ENCODE measurements at places on chromosomes 2 and 18.

DNA sequence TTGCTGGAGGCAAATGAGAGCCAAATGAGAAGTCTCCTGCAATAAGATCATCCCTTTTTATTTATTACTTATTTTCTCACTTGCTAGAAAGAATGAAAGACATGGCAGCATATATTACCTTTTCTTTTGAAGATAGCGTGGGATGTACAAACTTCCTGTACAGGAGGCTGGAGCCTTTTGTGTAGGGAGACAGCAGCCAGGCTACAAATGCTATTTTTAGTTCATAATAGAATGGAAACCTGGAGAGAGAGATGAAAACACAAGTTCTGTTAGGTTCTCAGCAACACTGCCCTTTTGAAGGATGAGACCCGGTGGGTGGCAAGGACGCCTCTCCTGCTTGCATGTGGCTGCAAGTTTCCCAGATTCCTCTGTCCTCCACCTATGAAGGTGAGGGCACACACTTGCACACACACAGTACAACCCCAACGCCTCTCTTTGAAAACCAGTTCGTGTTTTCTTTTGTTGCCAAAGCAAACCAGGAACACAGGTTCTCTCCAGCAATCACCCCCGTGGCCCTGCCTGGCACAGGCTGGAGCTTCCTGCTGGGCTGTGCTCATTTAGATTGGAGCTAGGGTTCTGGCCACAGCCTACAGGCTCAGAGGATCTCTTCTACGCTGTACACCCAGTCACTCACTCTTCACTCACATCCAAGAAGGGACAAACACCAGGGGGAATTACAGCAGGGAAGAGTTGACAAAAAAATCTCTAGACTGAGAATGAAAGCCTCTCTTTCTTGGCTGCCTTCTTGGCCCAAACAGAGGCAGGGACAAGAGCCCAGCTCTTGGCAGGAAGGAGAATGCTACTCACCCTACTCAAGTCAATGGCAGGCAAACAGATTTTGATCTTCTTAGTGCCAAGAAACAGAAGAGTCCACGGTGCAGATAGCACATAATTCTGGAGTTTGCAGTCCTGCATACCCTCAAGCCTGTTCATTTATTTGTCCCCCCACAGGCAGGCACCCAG is 55.6 kb downstream of the MRPL35 start:
- no peak for DNase-seq

GRCh38 chr2:236824836-236825235 is 255.2 kb downstream of the ACKR3 start:
- no peak for DNase-seq

DNA sequence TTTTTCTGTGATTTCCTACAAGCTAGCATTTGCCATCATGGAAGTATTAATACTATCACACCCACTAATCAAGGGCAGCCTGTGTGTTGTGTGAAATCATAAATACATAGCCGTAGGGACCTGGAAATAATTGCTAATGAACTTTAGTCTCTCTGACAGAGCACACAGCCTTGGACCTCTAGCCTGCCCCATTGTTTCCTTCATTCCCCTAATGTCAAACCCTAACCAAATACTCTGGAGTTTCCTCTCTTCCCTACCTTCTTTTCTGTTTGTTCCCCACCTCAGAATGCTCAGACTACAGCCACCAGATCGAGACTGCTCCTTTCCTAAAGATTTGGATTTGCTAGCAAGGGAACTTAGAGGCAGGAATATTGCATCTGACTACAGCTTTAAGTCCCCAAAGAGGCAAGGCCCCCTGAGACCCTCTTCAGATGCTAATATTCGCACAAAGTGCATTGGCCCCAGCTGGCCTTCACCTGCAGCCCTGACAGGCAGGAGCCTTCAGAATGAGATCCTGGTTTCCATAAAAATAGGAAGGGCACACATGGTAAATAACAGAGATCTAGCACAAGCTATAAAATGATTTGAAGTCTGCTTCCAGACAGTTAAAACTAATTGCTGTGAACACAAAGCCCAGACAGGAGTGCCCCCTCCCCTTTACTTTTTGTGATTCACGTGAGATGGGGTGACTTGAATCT is 279.2 kb upstream of the DCC start:
- DNase-seq, result no peak

DNA sequence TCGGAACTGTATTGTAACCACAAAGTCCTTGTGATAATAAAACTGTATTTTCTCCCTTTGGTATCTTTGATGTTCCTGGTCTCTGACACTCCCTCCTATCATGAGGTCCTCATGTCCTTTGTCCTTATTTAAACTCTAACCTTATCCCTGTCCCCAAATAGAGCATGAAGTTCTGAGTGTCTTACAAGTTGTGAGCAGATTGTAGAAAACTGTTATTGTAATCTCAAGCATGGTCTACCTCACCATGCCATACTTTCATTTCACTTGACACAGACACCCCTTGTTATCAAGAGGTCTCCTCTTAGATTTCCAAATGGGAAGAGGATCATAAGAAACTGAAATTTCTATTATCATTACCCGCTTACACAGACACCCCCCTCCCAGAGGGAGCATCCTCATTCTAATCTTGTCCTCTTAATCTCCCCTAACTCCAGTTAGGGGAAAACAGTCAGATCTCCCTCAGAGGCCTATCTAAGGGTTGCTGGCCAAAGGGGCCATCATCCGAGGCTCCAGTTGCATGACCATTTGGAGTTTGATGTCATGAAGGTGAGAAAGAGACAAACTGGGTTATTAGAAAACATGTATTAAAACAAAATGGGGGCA is 29.0 kb downstream of the MYO3B start:
- no peak for DNase-seq

DNA sequence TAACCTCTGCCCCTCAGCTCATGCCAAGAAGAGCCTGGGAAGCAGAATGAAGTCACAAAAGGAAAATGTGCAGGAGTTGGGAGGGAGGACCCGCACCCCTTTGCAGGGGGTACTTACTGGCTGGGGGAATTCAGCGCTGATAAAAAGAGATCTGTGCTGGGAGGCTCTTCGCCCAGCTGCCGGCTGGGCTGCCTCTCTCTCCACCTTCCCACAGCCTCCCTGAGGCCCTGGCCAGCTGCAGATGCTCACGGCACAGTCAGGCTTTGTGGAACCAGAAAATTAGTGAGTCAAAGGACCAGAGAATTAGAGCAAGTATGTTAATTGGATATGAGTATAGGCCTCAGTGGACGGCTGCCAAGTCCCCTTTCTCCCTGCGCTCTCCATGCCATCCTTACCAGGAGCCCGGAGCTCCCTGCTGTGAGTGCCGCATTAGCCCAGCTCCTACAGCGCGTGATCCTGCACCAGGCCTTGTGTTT is 181.7 kb upstream of the SH3BP4 start:
- no peak for DNase-seq

DNA sequence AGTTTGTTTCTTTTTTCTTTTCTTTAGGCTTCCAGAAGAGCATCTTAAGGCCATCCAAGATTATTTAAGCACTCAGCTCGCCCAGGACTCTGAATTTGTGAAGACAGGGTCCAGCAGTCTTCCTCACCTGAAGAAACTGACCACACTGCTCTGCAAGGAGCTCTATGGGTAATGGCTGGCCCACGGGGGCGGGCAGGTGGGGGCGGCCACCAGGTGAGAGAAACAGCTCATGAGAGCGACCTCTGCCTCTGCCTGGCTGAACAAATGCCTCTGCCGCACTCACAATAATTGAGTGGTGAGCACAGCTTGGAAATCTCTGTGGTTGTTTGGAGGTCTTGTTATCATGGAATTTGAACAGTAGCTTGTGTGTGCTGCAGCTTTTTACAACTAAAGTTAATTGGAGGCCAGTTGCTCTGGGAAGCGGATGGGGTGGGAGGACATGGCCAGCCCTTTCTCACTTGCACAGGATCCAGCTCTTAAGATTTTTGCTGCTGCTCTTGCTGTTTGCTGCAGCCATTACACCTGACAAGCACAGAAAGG is 70.4 kb downstream of the INPP5D start:
- no peak for DNase-seq

DNA sequence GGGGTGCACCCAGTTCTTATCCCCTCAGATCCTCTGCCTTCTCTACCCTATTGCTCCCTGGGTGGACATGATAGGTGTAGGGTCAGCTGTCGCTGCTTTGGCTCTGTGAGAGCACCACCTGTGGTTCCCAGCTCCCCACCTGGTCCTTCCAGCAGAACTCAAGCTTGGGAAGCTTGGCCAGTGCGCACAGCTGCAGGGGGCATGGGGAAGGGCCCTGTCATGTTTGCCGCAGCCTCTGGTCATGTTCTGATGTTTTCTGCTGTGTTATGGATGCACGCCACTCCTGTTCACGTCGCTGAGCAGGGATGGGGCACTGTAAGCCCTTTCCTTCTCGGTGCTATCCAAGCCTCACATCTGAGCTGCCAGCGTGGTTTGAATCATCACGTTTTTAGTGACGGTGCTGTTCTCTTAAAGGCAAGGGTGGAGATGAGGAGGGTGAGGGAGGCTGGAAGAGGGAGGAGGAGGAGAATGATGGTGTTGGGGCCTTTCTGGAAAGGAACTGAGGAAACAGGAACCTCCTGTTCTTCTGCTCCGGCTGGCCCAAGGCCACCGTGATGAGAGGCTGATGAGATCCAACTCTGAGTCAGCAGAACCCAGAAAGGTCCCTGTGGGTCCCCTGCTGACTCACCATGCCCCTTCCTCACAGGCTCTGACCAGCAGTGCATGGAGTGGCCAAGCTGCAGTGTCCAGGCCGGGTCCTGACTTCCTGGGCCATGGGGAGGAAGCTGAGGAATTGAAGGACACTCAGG is 78.0 kb downstream of the LIPG start:
- DNase-seq, result no peak

- no peak for DNase-seq
Observed at GRCh38 chr2:230942920-230943896, 18.2 kb upstream of the GPR55 start.

- DNase-seq, result no peak
Observed at GRCh38 chr18:457521-458412, 42.7 kb downstream of the COLEC12 start.

- DNase-seq, result no peak
Observed at GRCh38 chr2:227125506-227125905, 38.5 kb downstream of the COL4A4 start.

GRCh38 chr18:7696780-7697179 is 129.7 kb downstream of the PTPRM start:
- peak; percentile 61 for DNase-seq
